ENCODE measurements at places on chromosomes 3 and 15.
A peak's percentile ranks its signal among the peaks of the same experiment; 100 is the strongest.

DNA sequence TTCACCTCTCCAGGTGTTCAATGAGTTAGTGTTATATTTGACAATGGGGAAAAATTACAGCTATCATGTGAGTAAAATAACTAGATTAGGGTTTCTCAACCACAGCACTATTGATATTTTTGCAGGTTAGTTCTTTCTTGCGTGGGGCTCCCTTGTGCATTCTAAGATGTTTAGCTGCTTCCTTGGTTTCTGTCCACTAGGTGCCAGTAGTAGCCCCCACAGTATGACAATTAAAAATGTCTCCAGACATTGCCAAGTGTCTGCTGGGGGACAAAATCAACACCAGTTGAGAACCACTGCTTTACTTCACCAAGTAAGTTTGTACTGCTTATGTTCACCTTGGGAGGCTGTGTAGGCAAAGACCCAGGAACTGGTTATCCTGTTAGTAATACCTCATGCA lies 618.7 kb downstream of the EDEM1 start:
- DNase-seq = no peak

DNA sequence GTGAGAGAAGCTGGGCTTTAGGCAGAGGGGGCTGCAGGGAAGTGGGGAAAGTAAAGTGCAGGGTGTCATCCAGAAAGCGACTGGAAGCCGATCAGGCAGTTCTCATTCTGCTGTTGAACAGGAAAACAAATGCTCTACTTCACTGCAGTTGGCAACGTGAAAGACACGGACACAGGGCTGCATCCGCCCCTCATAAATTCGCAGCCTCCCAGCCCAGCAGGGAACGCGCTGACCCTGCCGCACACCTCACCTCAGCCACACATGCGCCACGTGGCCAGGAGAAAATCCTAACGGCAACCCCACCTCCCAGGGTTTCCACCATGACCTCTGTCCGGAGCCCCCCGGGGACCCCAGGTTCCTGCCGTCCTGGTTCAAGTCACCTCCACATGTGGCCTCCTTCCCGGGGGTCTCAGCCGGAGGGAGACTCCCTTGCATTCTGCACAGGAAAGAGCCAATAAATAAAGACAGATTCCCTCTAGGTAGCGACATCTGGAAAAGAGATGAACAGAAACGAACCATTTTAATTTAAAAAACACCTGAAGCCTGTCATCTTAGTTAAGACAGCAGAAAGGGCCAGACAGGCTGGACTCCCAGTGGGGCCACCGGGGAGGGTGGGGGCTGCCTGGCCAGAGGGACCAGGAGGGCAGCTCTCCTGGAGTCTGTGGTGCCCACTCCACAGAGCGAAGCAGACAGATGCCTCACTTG lies 118.7 kb downstream of the TMEM266 start:
- DNase-seq = no peak

GRCh38 chr3:66931291-66931690 lies 66.8 kb upstream of the KBTBD8 start:
- no peak for DNase-seq

- DNase-seq = no peak
Observed at GRCh38 chr3:69199942-69200341, 77.5 kb upstream of the LMOD3 start.

DNA sequence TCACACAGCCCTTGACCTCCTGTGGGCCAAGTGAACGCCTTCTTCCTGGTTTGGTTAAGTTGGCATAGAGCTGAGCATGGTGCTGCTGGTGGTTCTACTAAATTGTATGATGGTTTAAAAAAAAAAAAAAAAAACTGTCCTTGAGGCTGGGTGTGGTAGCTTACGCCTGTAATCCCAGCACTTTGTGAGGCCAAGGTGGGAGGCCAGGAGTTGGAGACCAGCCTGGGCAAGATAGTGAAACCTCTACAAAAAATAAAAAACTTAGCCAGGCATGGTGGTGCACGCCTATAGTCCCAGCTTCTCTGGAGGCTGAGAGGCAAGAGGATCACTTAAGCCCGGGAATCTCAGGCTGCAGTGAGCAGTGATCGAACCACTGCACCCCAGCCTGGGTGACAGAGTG lies 58.9 kb upstream of the FLNB start:
- DNase-seq = no peak

DNA sequence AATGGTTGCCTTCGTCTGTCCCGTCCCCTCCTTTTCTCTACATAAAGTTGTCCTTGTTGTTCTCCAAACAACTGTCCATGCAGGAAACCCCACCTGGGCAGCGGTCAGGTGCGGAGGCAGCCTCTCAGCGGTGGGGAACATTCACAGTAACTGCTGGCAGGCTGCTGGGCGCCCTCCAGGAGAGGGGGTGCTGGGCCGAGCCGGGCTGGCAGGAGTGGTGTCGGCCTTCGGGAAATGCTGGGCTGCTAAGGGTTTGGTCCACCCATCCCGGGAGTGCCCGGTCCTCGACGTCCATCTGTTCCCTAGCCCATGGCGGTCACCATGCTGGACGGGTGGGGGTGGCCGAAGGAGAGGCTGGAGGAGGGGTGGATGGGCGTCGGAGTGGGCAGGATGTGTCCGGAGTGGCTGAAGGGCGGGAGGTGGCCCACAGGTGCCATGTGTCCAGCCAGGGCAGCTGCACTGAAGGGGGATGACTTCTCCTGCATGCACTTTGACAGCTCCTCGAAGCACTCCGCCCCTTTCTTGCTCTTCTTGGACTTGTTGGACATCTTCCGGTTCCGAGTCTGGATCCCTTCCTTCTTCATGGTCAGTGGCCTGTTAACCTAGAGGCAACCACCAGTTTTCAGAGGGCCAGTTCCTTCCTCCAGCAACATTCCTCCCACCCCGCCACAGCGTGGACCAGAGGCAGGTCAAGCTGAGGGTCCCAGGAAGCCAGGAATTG lies 12.1 kb downstream of the GATA2 start:
- no peak for DNase-seq

- DNase-seq = no peak
Observed at GRCh38 chr3:116896116-116896515, 186.5 kb downstream of the TUSC7 start.

- peak; percentile 50 for DNase-seq
Observed at GRCh38 chr15:99306694-99307338, 55.5 kb downstream of the LRRC28 start.

All from HepG2 (cell line).